ENCODE measurements at places on chromosomes 1 and 21.

GRCh38 chr1:27981145-27981544 is 21.4 kb downstream of the XKR8 start:
- no peak for DNase-seq

- DNase-seq, result no peak
Observed at GRCh38 chr1:172277989-172278388, 142.5 kb upstream of the C1orf105 start.

DNA sequence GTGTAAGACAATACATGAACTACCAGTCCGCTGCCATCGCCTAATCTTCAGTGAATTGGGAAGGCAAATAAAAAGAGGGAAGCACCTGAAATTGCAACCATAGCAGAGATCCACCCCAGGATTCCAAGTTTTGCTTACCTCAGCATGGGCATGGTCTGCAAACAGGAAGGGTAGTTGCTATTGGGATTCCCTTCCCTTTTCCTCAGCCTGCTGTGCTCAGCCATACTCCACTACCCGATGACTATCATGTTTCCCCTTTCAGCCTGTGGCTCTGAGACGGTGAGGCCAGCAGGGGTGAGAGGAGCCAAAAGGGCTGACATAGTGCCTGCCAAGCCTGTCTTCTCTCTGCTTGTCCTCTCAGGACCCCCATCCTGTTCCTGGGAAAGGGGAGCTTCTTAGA is 64.2 kb downstream of the GPR137B start:
- no peak for DNase-seq

- DNase-seq, result no peak
Observed at GRCh38 chr1:43591181-43591580, 58.8 kb upstream of the KDM4A start.

GRCh38 chr1:41537788-41538351 is 53.4 kb upstream of the EDN2 start:
- no peak for DNase-seq

- no peak for DNase-seq
Observed at GRCh38 chr1:192516776-192517297, 58.7 kb upstream of the RGS1 start.

DNA sequence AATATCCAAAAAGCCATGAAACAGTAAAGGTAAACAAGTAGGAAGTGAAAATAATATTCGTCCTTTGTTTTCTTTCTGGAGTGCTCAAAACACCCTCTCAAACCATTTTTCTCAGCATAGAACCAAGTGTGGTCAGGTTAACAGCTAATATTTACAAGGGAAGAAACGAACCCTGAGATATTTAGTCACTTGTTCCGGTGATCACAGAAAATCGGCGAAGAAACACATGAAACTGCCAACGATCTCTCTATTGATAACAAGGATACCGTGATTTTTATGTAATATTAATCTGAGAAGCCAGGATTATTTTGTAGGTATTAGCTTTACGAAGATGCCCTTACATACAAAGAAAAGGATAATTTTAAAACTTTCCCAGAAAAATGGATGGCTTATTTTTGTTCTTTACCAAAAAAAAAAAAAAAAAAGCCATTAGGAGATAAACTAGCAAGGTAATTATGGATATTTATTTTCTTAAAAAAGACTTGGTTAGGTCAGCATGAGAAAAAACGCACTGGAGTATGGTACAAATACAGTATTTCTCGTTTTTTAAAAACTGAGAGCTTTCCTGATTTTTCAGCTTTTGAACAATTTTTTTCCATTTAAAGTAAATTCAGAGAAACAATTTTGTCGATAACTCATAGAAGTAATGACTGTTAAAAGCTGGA is 107.3 kb upstream of the HNRNPU start:
- no peak for DNase-seq

DNA sequence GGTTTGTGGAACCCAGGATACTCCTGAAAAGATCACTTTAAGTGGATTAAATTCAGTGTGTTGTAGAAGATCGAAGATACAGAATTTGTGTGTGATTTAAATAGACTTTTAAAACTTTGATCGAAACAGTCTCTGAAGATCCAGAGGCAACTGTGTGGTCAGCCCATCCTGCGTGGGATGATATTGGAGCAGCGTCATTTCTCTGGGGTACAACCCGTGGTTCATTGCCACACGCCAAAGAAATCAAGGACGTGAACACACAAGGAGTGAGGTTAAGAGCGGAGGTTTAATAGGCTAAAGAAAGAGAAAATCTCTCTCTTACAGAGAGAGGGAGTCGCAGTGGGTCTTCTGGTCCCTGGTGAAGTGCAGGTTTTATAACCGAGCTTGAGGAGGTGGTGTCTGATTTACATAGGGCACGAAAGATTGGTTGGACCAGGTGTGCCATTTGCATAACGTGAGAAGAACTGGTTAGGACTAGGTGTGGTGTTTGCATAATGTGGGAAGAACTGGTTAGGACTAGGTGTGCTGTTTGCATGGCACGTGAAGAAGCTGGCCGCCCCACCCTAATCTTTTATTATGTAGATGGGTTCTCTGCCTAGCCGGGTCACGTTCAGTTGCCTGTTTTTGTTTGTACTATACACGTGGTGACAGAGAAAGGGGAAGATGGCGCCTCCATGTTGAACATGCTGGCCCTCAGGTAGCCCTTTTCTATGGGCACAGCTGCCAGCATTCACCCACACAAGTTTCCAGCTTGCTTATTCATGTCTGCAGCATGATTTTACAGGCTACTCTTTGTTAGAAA is 82.3 kb downstream of the ADSS2 start:
- peak; percentile 59 for DNase-seq

- DNase-seq, result no peak
Observed at GRCh38 chr1:20153000-20153418, 13.9 kb downstream of the PLA2G2F start.

DNA sequence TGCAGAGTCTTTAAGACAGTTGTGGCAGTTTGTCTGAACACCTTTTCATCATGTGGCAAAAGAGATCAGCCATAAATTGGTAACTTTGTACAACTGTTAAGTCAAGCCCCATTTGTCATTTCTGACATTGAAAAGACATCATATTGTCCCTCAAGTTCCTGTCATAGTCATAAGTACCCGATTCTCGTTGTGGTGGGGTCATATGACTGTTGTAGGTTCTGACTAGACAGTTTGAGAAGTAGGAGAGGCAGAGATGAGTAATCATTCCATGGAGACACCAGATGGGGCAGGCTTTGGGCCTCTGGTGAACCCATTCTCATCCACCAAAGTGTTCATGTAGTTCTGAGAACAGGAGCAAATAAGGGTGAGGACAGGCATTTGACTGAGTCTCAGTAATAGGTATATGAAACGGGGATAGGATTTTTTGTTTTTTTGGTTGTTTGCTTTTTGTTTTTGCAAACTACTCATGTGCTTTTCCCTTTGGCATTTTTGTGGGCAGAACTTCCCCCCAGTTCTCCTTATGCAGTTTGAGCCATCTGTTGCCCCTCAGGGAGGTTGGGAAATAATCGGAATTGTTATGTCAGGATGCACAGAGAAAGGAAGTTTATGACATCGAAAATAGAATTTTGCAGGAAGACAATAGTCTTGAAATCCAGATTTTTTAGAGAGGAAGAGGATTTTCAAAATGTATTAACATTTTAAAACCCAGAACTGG is 86.9 kb upstream of the KCNE2 start:
- no peak for DNase-seq

DNA sequence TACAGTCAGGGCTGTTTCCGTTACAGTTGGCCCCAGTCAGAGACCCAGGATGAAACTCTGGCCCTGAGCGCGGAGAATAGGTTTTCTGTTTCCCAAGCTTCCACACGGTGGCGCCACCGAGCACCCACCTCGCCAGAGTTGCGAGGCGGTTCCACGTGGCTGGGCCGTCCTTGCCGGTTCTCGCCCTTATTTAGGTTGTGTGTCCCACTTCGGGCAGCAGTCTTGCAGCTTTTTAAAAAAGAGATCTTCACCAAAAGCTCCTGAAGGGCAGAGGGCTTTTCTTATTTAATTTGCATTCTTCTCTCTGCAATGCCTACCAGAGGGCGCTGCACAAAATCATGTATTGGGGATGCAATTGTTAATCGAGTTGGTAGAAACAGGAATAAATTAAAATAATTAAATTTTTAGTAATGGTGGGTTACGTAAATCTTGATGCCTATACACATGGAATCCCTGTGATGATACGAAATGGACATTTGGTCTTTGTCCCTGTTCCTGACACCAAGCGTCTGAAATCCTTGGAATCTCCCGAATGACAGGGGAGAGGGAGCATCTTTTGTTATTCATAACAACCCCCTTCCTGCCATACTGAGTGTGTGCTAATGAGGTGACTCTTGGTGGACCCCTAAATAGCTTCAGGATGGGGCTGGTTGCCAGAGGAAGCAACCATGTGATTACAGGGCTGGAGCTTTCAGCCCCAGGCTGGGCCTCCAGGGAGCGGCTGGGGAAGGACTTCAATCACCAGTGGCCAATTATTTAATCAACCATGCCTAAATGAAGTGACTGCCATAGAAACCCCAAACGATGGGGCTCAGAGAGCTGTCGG is 5.6 kb upstream of the S100A7 start:
- DNase-seq, result no peak

- DNase-seq, result no peak
Observed at GRCh38 chr1:216765346-216766300, 42.4 kb upstream of the ESRRG start.

- no peak for DNase-seq
Observed at GRCh38 chr21:45983981-45984551, 2.5 kb downstream of the COL6A1 start.

GRCh38 chr1:32353886-32354570 is 8.3 kb downstream of the FAM229A start:
- DNase-seq, result no peak

DNA sequence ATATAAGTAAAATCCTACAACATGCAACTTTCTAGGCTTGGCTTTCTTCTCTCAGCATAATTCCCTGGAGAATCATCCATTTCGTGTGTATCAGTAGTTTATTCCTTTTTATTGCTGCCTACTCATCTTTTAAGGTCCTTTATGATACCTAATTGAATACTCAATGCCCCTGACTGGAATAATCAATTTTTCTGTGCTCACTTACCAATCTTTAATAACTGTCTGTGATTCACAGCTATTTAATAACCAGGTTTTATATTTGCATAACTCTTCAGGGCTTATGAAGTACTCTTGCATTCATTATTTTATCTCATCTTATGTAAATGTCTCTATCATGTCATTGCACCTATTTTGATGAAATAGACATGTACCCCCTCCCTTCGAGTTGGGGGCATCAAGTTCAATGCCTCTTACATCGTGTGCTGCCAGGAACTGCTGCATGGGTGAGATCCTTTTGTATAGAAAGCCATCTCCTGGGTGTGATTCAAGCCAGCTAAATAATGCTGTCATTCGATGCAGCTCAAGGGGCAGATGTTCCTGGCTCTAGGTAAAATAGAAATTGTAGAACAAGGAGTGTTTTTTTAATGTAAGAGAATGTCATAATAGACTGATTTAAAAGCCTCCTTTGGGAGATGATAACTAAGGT is 222.7 kb downstream of the SLC35F3 start:
- no peak for DNase-seq

GRCh38 chr1:44437107-44437716 is 32.2 kb downstream of the RNF220 start:
- DNase-seq, result no peak

- DNase-seq, result no peak
Observed at GRCh38 chr1:151238467-151238739, 16.1 kb upstream of the PSMD4 start.

DNA sequence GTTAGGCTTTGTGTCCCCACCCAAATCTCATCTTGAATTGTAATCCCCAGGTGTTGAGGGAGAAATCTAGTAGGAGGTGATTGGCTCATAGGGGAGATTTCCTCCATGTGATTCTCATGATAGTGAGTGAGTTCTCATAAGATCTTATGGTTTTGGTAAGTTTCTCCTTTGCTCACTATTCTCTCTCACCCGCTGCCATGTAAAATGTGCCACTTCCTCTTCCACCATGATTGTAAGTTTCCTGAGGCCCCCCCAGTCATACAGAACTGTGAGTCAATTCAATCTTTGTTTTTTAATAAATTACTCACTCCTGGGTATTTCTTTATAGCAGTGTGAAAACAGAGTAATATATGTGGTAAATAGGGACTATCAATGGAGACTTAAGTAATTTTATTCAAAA is 434.5 kb upstream of the OLFM3 start:
- DNase-seq, result no peak
